Suprapubic skin (tissue), 4 donors: ENCODE measurements at places on chromosomes 2 and 18. TPM values are rescaled to one million over a fixed set of nuclear protein-coding genes. Genes with fewer than 3 reads are reported as not detected.

DNA sequence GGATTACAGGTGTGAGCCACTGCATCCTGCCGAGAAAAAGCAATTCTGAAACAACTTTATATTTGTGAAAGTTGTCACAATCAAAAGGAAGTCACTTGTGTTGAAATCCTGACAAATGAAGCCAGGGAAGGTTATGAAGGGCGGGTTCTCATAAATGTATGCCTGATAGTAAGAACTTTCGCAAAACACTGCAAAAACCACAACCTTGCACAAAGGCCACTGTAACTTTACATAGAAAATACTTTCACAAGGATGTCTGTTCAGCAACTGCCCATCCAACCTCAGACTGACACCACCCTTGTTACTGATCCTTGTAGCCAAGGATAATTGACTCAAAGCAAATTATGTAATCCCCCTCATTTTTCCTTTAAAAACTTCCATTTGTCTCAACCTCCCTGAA is 90.6 kb downstream of the SLC4A3 start:
- H3K36me3 ChIP-seq: no peaks in the 10 kb centered on the region
- no peaks in the 10 kb centered on the region for H3K27me3 ChIP-seq
- H3K4me3 ChIP-seq: no peak overlapping the region

Gene GNAL
- 12.8 TPM for total RNA-seq

Gene STRADB
- 7.0 TPM for total RNA-seq

DNA sequence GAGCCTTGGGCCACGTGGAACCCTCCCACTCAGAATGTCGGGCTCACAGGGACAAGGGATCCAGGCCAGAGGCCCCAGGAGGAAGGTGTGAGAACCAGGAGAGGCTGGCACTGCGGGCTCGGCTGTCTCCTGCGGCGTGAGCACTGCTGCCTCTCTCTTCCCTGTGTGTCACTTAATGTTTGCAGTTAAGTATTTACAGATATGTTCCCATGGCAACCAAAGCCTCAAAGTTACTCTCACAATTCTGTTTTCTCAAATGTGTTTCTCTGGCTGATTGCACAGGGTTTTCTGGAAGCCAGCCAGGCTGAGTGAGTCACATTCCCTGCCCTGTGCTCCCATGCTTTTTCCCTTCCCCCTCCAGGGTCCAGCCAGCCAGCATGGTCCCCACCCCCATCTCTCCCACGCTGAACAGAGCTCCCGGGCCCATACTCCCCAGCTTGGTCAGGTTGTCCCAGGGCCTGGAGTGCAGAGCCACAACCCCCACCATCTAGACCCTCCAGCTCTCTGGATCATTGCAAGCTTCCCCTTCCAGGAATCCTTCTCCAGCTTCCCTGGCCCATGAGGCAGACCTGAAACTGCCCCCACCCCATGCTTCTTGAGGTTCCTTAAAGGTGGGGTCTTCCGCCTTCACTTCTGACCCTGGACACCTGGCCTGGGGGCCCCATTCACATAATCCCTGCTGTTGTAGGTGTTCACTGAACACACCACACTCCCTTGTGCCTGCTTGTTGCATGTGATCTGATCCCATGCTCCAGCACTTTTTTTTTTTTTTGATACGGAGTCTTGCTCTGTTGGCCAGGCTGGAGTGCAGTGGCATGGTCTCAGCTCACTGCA is 265.9 kb downstream of the CELF4 start:
- no peaks in the 10 kb centered on the region for H3K36me3 ChIP-seq
- no peak overlapping the region for H3K4me3 ChIP-seq
- no peak overlapping the region for H3K27ac ChIP-seq
- peaks cover 14% of the 10 kb centered on the region for H3K4me1 ChIP-seq
- no peaks in the 10 kb centered on the region for H3K27me3 ChIP-seq

- H3K27me3 ChIP-seq: peaks cover 3% of the 10 kb centered on the region
- no peak overlapping the region for H3K4me3 ChIP-seq
- DNase-seq: no peak
- H3K36me3 ChIP-seq: no peaks in the 10 kb centered on the region
- H3K27ac ChIP-seq: no peak overlapping the region
Observed at GRCh38 chr2:88125344-88125923, 2.4 kb downstream of the FABP1 start.

Gene EFEMP1
- 93.1 TPM for total RNA-seq

GRCh38 chr18:59159265-59159664 is 19.6 kb downstream of the SEC11C start:
- H3K4me1 ChIP-seq: no peaks in the 10 kb centered on the region
- H3K27ac ChIP-seq: no peak overlapping the region
- H3K36me3 ChIP-seq: peaks cover 10% of the 10 kb centered on the region
- no peak for DNase-seq

DNA sequence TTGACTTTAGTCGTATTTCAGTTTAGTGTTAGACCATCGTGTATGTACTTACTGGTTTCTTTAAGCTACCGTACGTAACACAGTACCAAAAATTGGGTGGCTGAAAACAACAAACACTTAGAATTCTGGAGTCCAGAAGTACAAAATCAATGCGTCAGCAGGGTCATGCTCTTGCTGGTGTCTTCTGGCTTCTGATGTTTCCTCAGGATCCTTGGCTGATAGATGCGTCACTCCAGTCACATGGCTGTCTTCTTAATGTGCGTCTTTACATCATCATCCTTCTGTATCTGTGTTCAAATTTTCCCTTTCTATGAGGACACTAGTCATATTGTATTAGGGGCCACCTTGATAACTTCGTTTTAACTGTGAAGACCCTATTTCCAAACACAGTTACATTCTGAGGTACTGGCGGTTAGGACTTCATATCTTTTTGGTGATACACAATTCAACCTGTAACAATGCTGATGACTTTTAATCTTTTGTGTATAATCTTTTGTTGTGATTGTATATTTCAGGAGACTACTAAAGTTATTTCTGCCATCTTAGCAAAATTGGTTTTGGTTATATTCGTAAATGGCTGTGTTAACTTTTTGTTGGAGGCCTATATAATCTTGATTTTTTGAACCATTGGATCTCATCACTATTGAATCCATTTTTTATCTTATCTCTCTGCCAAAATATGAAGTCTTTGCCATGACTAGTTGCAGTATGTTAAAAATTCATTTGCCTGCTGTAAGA is 25.4 kb downstream of the ACTR3 start:
- H3K4me1 ChIP-seq: peaks cover 4% of the 10 kb centered on the region
- DNase-seq: no peak
- H3K36me3 ChIP-seq: peaks cover 32% of the 10 kb centered on the region
- no peak overlapping the region for H3K4me3 ChIP-seq
- no peak overlapping the region for H3K27ac ChIP-seq
- no peaks in the 10 kb centered on the region for H3K27me3 ChIP-seq

DNA sequence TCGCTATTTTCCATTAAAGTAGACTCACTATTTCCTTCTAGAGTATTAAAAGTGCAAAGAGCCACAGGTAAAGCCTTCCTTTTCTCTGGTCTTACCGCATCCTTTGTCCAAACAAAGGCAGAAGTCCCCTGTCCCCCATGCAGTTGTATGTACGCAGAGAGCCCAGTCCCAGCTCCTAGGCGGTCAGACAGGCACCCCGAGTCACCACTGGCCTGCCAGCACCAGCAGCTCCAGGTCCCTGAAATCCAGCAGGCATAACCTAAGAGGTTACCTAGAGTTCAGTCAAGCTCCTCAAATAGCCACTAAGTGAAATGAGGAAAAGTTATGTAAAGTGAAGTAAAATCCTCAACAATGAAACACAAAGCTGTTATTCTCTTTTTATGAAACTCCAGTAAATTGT is 60.4 kb upstream of the TWIST2 start:
- peaks cover 3% of the 10 kb centered on the region for H3K4me1 ChIP-seq
- no peaks in the 10 kb centered on the region for H3K27me3 ChIP-seq
- peak overlapping the region; percentile 81 for H3K27ac ChIP-seq

- H3K36me3 ChIP-seq: no peaks in the 10 kb centered on the region
- DNase-seq: no peak
- H3K27me3 ChIP-seq: peaks cover 20% of the 10 kb centered on the region
- no peak overlapping the region for H3K27ac ChIP-seq
- H3K4me1 ChIP-seq: no peaks in the 10 kb centered on the region
- no peak overlapping the region for H3K4me3 ChIP-seq
Observed at GRCh38 chr2:10220045-10220901, 82.4 kb upstream of the HPCAL1 start.

DNA sequence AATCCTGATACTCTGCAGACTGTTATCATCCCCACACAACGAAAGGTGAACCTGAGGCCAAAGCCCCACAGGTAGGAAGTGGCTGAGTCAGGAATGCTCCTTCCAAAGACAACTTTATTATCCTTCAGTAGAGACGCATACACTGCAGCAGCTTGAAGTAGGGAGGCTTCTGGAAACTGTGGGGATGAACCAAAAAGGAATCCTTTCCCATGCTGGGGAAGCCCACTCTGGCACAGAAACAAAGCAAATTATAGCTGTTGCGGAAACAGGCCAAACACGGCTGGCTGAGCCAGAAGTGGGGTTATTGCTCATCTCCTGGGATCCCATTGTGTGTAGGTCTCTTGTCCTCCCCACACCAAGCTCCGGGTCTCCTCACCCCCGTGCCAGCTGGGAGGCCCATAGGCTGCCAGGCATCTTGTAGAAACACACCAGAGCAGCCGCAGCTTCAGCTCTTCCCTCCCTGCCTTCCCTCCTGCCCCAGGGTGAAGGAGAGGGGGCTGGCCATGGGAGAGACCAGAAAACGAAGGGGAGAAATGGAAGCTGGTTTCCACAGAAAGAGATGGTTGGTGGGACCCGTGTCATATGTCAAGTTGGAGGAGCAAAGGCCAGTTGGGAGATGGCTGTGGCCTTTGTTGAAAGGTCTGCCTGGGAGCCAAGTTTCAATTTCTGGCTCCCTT is 176.9 kb upstream of the NABP1 start:
- H3K4me1 ChIP-seq: peaks cover 20% of the 10 kb centered on the region
- H3K27me3 ChIP-seq: no peaks in the 10 kb centered on the region
- H3K4me3 ChIP-seq: no peak overlapping the region
- no peaks in the 10 kb centered on the region for H3K36me3 ChIP-seq

Gene MC2R
- not detected for total RNA-seq

GRCh38 chr2:34161549-34161948 is 562.5 kb upstream of the FAM98A start:
- no peaks in the 10 kb centered on the region for H3K36me3 ChIP-seq
- no peaks in the 10 kb centered on the region for H3K4me1 ChIP-seq
- no peaks in the 10 kb centered on the region for H3K27me3 ChIP-seq

DNA sequence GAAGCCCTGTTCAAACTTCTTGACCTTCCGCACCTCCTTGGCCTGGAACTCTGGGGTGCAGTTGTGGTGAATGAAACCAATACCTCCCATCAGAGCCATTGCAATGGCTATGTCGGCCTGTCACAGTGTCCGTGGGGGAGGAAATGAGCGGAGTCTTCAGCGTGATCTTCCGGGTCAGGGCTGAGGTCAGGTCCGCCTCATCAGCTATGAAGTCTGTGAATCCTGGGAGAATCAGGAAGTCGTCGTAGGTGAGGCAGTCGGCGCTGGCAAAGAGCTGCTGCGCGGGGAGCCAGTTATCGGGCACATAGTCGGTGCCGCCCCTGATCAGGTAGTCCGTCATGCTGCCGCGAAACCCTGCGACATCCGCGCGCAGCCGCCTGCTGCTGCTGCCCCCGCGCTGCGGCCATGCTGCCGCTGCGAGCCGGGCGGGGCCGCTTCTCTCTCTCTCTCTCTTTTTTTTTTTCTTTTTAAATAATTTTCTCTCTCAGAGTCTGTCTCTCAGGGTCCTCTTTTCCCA is 154.1 kb upstream of the ZSWIM2 start:
- DNase-seq: no peak
- peak overlapping the region; percentile 17 for H3K4me3 ChIP-seq
- no peaks in the 10 kb centered on the region for H3K4me1 ChIP-seq
- no peak overlapping the region for H3K27ac ChIP-seq

DNA sequence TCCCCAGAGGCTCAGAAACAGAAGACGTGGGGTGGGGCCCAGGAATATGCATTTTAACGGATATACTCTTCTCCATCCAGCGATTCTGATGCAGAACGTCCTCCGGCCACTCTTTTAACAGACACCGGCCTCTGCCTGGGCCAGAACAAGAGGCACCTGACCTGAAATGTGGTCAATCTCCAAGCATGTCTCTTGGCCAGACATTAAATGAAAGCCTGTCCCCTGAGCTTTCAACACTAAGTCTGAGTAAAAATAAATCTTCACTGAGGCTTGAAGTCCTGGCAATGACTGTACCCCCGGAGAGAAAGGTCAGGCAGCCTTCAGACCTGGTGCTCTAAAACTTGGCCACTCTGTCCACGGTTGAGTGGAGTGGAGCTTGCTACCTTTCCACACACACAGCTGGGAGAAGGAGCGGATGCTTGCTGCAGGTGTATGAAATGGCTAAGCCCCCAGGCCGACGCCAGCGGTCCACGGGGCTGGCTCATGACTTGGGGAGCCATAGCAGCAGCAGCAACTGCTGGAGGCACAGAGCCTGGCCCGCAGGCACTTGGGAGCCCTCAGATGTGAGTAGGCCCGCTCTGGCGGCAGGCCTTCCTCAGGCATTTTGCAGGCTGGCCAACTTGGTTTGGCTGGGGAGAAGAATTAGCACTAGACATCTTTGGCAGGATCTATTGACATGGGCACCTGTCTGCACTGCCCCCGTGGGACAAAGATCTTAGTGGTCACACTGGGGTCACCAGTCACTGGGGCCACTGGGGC is 79.7 kb downstream of the TMEM17 start:
- H3K4me1 ChIP-seq: peaks cover 38% of the 10 kb centered on the region
- peak overlapping the region; percentile 68 for H3K27ac ChIP-seq
- no peak overlapping the region for H3K4me3 ChIP-seq
- no peaks in the 10 kb centered on the region for H3K36me3 ChIP-seq
- DNase-seq: peak; percentile 43

GRCh38 chr2:221518201-221518934 is 53.7 kb downstream of the EPHA4 start:
- peak overlapping the region; percentile 36 for H3K27ac ChIP-seq
- no peak for DNase-seq
- no peaks in the 10 kb centered on the region for H3K36me3 ChIP-seq
- H3K27me3 ChIP-seq: no peaks in the 10 kb centered on the region
- H3K4me1 ChIP-seq: peaks cover 40% of the 10 kb centered on the region

Gene SERPINB11
- total RNA-seq: not detected

DNA sequence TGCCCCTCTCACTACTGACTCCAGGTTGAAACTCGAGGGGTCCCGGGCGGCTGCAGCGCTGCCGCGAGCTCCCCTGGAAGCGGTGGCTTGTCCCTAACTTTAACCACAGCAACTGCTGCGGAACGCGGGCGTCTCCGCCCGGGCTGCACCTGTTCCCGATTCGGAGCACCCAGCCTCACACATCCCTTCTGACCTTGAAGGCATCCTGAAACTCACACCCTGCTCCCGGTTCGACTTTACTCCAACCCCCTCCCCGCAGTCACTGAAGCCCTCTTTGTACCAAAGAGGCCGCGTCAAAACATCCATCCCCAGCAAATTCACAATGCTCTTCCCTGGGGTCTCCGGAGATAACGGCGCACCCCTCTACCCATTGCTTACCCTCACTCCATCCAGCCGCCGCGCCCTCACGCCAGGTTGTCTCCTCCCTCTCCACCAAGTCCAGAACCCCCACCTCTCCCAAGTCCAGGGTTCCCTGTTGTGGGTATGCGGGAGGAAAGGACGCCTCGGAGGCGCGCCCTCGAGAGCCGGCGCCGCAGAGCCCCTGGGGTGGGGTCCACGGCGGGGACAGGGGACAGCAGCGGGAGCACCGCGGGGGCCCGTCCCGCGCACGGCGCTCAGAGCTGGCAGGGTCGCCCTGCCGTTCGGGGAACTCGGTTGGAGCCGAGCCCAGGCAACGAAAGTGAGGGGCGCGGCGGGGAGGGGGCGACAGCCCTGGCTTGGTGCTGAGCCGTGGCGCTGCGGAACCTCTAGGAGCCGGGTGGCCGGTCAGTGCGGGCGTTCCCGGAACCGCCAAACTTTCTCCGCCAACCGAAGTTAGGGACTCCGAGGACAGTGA is 934 bp downstream of the MYO5B start:
- no peaks in the 10 kb centered on the region for H3K36me3 ChIP-seq
- peaks cover 63% of the 10 kb centered on the region for H3K27me3 ChIP-seq
- H3K4me1 ChIP-seq: peaks cover 25% of the 10 kb centered on the region
- H3K27ac ChIP-seq: peak overlapping the region; percentile 79
- peak overlapping the region; percentile 71 for H3K4me3 ChIP-seq
